Activated CD4-positive, alpha-beta memory T cell treated with anti-CD3 and anti-CD28 coated beads for 36 hours (primary cell): ENCODE measurements at places on chromosomes 5 and 9. TPM values are rescaled to one million over a fixed set of nuclear protein-coding genes. Genes with fewer than 3 reads are reported as not detected.

Gene ANKRD31
- 0.29 TPM for total RNA-seq

DNA sequence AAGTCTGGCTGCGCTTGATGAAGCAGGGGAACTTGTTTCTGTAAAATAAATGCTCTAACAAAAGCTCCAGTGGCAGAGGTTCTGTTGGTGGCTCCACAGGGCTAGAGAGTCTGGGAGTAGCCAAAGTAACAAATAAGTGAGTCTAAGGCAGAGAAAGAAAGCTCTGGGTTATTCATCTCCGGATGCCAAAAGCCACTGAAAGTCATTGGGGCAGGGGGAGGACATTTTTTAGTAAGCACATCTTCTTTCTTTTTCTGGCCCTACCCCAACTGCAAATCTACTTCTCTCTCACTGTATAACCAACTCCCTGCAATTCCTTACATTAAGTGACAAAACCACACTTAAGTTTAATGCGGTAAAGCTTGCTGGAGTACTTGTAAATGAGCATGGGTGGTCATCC is 141.6 kb downstream of the INSYN2B start:
- H3K36me3 ChIP-seq: peaks cover 50% of the 10 kb centered on the region
- no peak overlapping the region for H3K27ac ChIP-seq
- no peaks in the 10 kb centered on the region for H3K27me3 ChIP-seq
- H3K4me3 ChIP-seq: no peak overlapping the region

DNA sequence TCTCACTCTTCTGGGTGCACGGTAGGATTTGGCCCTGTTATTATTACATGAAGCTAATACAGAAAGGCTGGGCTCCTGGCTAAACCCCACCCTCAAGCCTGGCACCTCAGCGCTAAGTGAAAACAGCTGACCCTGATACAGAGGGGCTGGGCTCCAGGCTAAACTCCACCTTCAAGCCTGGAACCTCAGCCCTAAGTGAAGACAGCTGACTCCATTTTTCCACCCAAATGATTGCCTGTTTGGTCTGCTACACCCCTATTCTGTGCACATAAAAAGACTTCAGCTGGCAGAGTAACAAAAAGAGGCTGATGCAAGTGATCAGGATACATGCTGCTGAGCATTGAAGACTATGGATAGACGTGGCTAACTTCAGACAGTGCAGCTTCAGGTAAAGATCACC is 148.4 kb upstream of the CLINT1 start:
- no peaks in the 10 kb centered on the region for H3K4me1 ChIP-seq

DNA sequence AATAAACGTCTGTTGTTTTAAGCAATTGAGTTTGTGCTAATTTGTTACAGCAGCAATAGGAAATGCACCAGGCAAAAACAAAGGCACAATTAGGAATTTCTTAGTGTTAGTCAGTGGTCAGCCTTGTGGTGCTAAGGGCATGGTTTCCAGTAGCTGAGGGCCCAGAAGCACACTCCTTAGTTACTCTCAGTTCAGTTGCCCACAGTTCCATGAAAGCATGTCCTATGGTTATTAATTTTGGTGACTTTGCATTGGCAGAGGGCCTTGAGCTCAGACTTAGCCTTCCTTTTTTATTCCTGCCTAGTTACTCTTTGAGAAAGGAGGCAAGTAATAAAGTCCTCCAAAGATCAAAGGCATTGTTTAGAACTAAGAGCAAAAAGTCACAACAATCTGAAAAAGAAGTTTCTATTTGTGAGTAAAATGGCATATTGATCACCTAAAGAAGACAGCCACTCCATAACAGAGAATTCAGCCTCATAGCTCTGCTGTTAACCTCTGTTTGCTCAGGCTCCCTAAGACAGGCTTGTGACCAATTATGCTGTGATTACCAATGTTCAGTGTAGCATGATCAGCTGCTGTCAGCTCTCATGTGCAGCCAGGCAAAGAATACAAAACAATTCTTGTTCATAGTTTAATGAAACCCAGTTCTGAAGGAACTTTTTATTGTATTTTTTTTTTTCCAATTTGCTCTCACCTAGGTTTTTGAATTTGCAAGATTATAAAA is 57.0 kb upstream of the MROH2B start:
- no peaks in the 10 kb centered on the region for H3K36me3 ChIP-seq
- no peak overlapping the region for H3K27ac ChIP-seq
- no peaks in the 10 kb centered on the region for H3K4me1 ChIP-seq

DNA sequence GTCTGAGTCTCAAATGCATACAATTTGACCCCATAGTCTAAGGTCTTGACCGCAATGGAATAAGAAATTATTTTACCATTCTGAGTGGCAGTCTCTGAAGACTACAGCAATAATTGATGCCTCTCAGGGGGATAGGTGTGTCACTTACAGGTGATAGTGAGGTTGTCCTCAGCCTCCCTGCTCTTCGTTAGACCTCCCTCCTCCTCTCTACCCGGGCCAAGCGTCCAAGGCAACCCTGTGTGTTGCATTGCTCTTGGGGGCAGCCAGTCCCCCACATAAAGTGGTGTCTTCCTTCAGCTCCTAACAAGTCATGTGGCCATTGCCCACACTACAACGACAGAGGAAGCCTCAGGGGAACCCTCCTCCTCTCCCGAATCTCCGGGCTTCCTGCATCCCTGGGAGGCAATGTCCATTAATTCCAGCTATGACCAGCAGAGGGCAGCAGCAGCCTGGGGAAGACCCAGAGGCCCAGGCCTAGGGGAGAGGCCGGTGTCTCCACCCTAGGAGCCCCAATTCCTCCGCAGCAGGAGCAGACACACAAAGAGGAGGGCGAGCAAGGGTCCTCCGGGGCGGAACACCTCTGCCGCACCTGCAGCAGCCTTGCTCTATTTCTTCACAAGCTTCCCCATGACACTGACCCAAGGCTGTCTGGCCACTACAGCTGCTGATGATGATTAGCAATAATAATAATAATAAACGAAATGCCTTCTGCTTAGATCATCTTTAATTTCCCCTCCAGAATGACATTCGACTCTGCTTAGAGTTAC is 134.8 kb downstream of the KCNIP1 start:
- no peaks in the 10 kb centered on the region for H3K36me3 ChIP-seq
- peaks cover 5% of the 10 kb centered on the region for H3K4me1 ChIP-seq
- peaks cover 4% of the 10 kb centered on the region for H3K27me3 ChIP-seq
- H3K4me3 ChIP-seq: no peak overlapping the region
- H3K27ac ChIP-seq: no peak overlapping the region

DNA sequence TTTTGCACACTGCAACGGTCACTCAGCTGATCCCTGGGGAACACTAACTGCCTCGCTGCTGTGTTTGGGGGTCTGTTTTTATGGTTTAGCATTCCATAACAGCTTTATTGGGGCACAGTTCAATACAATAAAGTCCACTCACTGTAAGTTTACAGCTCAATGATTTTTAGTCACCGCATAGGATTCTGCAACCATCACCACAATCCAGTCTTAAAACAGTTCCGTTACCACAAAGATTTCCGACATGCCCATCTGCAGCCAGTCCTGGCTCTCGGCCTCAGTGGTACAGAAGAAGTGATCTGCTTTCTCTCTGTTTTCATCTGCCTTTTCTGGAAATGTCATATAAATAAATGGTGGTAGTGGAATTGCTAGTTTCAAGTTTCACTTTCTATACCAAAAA is 23.6 kb downstream of the OR2V2 start:
- DNase-seq: no peak
- H3K4me1 ChIP-seq: peaks cover 55% of the 10 kb centered on the region
- no peak overlapping the region for H3K4me3 ChIP-seq
- no peak overlapping the region for H3K27ac ChIP-seq
- H3K27me3 ChIP-seq: peaks cover 67% of the 10 kb centered on the region

- H3K4me3 ChIP-seq: no peak overlapping the region
- H3K27me3 ChIP-seq: no peaks in the 10 kb centered on the region
- no peak overlapping the region for H3K27ac ChIP-seq
- H3K36me3 ChIP-seq: no peaks in the 10 kb centered on the region
- DNase-seq: no peak
Observed at GRCh38 chr5:129691220-129691619, 56.7 kb upstream of the MINAR2 start.

DNA sequence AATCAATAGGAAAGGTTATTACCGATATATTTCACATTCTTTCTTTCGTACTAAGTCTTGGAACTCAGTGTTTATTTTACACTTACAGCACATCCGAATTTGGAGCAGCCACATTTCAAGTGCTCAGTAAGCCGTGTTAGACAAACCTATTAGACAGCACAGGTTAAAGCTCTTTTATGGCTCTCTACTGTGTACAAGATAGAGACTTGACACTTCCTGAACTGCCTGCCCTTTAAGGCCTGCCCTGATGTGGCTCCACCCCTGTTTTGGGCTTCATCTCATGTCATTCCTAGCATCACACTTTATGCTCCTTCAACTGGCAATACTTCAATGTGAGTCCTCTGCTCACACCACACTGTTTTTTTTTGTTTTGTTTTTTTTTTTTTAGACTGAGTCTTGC is 23.5 kb upstream of the SUSD1 start:
- H3K27ac ChIP-seq: no peak overlapping the region
- H3K36me3 ChIP-seq: peaks cover 4% of the 10 kb centered on the region
- no peaks in the 10 kb centered on the region for H3K27me3 ChIP-seq
- no peak for DNase-seq
- H3K4me1 ChIP-seq: peaks cover 4% of the 10 kb centered on the region

- peak overlapping the region; percentile 50 for H3K27ac ChIP-seq
- H3K27me3 ChIP-seq: no peaks in the 10 kb centered on the region
- H3K36me3 ChIP-seq: no peaks in the 10 kb centered on the region
- H3K4me3 ChIP-seq: peak overlapping the region; percentile 54
- H3K4me1 ChIP-seq: peaks cover 11% of the 10 kb centered on the region
Observed at GRCh38 chr5:80083101-80083890, 48.1 kb downstream of the THBS4 start.

Gene GARIN3
- 1.3 TPM for total RNA-seq

DNA sequence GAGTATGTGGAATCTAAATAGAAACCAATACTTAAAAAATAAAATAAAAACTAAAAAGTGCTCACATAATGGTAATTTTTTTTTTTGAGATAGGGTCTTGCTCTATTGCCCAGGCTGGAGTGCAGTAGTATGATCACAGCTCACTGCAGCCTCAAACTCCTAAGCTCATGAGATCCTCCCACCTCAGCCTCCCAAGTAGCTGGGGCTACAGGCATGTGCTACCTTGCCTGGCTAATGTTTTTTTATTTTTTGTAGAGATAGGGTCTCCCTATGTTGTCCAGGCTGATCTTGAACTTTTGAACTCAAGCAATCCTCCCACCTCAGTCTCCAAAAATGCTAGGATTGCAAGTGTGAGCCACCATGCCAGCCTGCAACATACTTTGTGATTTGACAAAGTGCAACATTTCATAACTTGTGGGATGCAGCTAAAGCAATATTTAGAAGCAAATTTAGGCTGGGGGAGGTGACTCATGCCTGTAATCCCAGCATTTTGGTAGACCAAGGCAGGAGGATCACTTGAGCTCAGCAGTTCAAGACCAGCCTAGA is 18.4 kb downstream of the AP3B1 start:
- no peak overlapping the region for H3K4me3 ChIP-seq
- no peak for DNase-seq
- no peak overlapping the region for H3K27ac ChIP-seq
- H3K4me1 ChIP-seq: peaks cover 8% of the 10 kb centered on the region
- peaks cover 2% of the 10 kb centered on the region for H3K36me3 ChIP-seq
- H3K27me3 ChIP-seq: no peaks in the 10 kb centered on the region

GRCh38 chr5:67435032-67435431 is 238.4 kb upstream of the CD180 start:
- no peaks in the 10 kb centered on the region for H3K36me3 ChIP-seq
- no peaks in the 10 kb centered on the region for H3K4me1 ChIP-seq
- no peak overlapping the region for H3K4me3 ChIP-seq

GRCh38 chr9:135277219-135278201 is 190.0 kb downstream of the OLFM1 start:
- H3K4me1 ChIP-seq: no peaks in the 10 kb centered on the region
- DNase-seq: no peak
- no peak overlapping the region for H3K4me3 ChIP-seq
- peaks cover 8% of the 10 kb centered on the region for H3K27me3 ChIP-seq
- H3K36me3 ChIP-seq: no peaks in the 10 kb centered on the region
- no peak overlapping the region for H3K27ac ChIP-seq

DNA sequence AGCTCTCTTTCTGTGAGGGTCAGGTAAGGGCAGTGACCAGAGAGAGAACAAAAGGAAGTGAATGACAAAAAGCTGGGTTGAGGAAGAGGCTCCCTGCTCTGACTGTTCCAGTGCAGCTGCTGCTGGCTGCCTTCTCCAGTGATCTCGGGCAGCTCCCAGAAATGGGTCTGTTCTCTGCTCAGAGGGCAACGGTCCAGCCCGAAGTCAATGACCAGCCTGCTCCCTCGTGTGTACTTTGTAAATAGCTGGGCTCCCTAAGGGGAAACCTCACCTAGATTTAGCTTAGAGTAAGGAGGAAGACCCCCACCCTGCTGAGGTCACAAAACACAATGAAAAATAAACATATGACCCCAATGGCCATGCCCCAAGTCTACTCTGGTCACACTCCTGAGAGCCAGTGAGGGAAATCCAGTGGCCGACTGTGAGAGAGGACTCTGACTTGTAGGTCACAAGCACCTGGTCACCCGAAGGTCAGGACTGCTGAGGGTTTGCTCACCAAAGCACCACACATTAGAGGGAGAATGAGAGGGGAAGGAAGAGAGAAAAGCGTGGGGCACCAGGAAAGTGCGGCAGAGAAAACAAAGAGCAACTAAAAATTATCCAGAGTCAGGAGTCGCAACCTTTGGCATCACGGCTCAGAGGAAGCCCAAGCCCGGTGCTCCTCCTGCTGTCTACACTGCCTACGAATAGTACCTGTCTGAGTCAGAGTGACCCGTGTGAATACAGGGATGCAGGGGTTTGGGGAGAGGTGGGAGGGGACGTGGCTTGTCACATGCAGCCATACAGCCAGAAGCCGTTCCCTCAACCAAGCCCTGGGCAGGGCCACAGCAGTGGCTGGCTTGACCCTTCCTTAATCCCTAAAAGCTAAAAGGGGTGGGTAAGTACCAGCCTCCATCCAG is 19.8 kb downstream of the NIPAL4 start:
- H3K4me3 ChIP-seq: no peak overlapping the region
- peaks cover 29% of the 10 kb centered on the region for H3K4me1 ChIP-seq
- peaks cover 66% of the 10 kb centered on the region for H3K36me3 ChIP-seq
- no peak for DNase-seq

GRCh38 chr5:65163698-65164097 is 318.0 kb downstream of the ADAMTS6 start:
- H3K27me3 ChIP-seq: peaks cover 10% of the 10 kb centered on the region
- no peak overlapping the region for H3K4me3 ChIP-seq
- no peak overlapping the region for H3K27ac ChIP-seq
- DNase-seq: no peak
